ENCODE measurements at places on chromosomes 1 and 21. TPM values are rescaled to one million over a fixed set of nuclear protein-coding genes. Genes with fewer than 3 reads are reported as not detected.

TNFSF4 gene
- total RNA-seq = 0.74 TPM

LRIG2 gene
- total RNA-seq = 27.5 TPM

LPAR3 gene
- 0.74 TPM for total RNA-seq

CLDN8 gene
- total RNA-seq = not detected

KCNA3 gene
- total RNA-seq = 20.2 TPM

CSRP1 gene
- total RNA-seq = 23.1 TPM

All from temporal lobe (tissue), 4 donors.